ENCODE measurements at places on chromosomes 2 and 18.
A peak's percentile ranks its signal among the peaks of the same experiment; 100 is the strongest.

- DNase-seq: no peak
Measured at GRCh38 chr2:137644731-137645130, 319.5 kb upstream of the HNMT start.

DNA sequence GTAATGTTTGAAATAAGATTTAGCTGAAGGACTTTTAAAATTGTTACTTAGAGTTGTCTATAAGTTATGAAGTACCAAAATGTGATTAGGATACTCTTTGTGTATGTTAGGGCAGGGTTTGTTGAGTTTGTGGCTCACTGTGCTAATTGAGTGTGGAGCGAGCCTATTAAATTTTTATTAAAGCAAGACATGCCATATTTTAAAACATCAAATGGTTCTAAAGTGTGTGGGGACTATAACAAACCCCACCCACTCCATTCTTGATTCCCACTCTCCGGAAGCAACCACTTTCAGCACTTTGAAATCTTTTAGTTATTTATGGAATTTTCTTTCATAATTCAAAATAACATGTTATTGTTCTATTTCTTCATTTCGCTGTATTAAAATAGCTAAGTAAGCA, 1.8 kb downstream of the HNMT start:
- DNase-seq: no peak

GRCh38 chr18:23239885-23240608, 104.8 kb downstream of the CABLES1 start:
- DNase-seq: no peak

GRCh38 chr18:79697976-79698375, 18.4 kb downstream of the CTDP1 start:
- DNase-seq: no peak

- DNase-seq: no peak
Measured at GRCh38 chr2:42504364-42505230, 10.8 kb upstream of the KCNG3 start.

DNA sequence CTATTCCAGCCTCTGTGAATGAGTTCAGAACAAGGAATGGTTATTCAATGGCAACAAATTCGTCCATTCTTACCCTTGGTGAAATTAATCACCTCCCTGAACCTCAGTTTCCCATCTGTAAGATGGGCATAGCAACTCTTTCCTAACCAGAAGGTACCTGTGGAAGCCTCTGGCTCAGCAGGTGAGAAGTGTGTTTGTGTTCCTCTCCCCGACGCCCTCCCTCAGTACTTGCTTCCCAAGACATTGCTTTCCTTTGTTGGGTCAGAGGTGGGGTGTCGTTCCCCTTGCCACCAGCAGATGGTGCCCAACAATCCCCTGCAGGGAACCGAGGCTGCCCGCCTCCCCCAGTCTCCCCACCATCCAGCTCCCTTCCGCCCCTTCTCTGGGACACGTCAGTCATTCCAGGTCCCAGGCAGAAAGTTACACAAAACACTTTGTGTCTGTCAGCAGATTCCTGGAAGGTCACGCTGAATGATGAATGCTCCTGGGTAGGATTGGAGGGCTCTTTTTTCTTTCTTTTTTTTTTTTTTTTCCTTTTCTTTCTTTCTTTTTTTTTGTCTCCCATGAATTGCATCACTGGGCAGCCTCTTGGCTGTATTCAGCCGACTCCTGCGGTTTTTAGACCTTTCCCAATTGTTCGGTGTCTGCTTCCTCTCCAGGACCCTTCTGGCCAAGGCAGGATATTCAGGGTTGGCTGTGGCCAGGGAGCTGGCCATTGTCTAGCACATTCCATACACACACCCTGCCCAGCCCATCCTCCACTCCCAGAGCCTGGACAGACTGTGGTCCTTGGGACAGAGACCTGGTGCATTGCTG, 117.3 kb downstream of the LPIN1 start:
- peak; percentile 68 for DNase-seq

- no peak for DNase-seq
Measured at GRCh38 chr2:171592036-171592555, 69.8 kb downstream of the CYBRD1 start.

- no peak for DNase-seq
Measured at GRCh38 chr18:58351776-58352175, 277.1 kb downstream of the ALPK2 start.

- no peak for DNase-seq
Measured at GRCh38 chr2:69830045-69830905, 815 bp downstream of the GMCL1 start.

GRCh38 chr2:98753801-98754200, 22.9 kb upstream of the MGAT4A start:
- no peak for DNase-seq

GRCh38 chr2:120773186-120773800, 37.6 kb downstream of the GLI2 start:
- DNase-seq: no peak

- no peak for DNase-seq
Measured at GRCh38 chr18:69954719-69955480, 7.2 kb upstream of the CD226 start.

GRCh38 chr18:33034945-33035344, 262.1 kb upstream of the KLHL14 start:
- DNase-seq: no peak

DNA sequence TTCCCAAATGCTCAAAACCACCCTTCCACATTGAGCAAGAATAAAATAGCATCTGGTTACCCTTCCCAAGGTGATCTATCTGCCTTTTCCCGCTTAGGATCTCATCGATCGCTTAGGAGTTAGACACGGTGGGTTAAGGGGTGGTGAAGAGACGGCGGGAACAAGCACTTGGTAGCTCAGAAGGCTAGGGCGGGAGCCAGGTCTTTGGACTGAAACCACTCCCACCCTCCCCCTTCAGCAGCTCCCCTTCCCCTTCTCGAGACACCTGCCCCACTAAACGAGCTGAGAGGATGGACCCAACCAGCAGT, 513 bp downstream of the THOC1 start:
- no peak for DNase-seq

DNA sequence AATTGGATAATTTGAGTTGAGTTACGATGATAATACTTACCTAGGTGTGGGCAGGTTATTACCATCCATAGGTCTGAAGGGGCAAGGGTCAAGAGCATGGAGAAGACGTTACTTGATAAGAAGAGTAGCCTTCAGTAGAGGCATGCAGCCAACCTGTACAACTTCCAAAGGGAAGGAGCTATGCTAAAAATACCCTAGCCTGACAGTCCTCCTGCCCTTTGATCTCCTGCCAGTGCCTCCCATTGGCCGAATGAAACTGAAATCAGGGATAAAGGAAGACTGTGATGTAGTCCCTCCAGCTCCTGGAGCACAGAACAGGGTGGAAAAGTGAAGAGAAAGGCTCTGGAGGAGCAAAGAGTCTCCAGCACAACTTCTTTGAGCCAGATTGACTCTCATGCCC, 487.4 kb downstream of the ADCYAP1 start:
- no peak for DNase-seq

GRCh38 chr2:160425434-160426151, 68.0 kb downstream of the RBMS1 start:
- no peak for DNase-seq

DNA sequence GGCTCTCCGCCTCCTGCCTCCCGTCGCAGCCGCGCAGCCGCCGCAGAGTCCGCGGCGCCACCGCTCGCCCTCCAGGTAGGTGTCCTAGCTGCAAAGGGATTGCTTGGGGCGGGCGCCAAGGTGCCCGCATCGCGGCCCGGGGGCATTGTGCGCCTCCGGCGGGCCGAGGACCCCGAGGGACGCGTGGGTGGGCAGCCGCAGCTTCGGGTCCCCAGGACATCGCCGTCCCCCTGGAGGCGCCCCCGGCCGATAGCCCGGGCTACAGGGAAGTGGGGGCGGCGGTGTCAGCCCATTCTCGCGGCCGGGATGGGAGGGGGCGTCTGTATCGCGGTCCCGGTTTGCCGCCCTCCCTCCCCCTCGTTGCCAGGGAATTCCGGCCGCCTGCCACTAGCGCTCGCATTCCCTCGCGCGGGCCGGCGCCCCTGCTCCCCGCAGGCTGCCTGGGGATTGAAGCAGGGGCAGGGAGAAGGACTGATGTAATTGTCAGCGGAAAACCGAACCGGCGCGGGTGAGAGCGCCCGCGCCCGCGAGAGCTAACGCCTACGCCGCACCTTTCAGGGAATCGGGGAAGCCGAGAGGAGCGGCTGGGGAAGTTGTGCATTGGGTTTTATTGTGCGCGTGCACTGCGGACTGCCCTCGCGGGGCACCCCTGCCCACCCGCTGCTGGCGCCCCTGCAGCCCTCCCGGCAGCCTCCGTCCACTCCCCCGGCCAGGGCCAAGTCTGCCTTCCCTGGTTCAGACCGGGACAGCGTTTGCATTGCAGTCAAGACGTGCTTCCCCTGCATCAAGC, 483 bp downstream of the OSBPL6 start:
- no peak for DNase-seq

DNA sequence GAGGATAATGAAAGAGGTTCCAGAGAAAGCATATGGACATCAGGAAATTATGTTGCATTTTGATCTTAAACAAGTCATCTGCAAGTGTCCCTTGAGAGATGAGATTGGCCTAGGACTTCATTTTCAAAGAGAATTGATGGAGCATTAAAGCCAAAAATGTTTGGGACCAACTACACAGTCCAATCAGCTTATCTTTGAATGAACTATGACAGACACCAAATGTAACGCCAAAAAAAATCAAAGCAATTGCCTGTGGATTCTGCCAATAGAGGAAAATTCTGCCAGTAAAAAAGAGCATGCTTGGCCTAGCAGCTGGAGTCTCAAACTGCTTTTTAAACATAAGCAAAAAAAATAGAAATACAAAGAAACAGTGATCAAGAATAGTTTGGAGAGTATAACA, 594.5 kb upstream of the CHAC2 start:
- no peak for DNase-seq
